Forelimb muscle (tissue), 1 donor: ENCODE measurements at places on chromosomes 7 and 10.

GRCh38 chr7:45358287-45358686 is 200.7 kb downstream of the RAMP3 start:
- DNase-seq = no peak

- no peak for DNase-seq
These were observed 27.5 kb downstream of the STRA8 start for GRCh38 chr7:135260930-135261721.

- DNase-seq = no peak
These were observed 46.9 kb downstream of the JAKMIP3 start for GRCh38 chr10:132112611-132113010.

DNA sequence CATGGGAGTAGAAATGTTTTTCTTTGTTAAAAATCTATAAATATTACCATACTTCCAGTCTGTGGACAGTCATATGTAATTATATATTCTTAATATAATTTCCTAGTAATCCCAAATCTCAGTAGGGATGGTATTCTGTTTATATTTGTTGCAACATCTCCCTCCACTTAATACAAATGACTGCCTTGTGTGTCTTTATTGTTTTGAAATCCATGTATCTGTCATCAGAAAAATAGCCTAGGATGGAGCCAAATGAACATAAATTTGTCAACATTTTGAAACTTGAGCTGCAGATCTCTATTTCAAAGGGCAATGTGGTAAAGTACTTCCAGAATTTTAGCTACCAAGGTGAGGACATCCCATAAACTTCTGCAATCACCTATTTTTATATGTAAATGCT is 290.7 kb downstream of the TSPAN12 start:
- DNase-seq = no peak

GRCh38 chr10:1762076-1762475 is 24.8 kb upstream of the ADARB2 start:
- no peak for DNase-seq

- DNase-seq = no peak
These were observed 4.3 kb downstream of the NOC3L start for GRCh38 chr10:94358480-94358879.

- DNase-seq = no peak
These were observed 91.1 kb downstream of the CPED1 start for GRCh38 chr7:121079425-121080169.

- no peak for DNase-seq
These were observed 145.6 kb upstream of the HABP2 start for GRCh38 chr10:113407218-113407617.

- DNase-seq = no peak
These were observed 68.7 kb downstream of the LRRC17 start for GRCh38 chr7:102981451-102981850.

DNA sequence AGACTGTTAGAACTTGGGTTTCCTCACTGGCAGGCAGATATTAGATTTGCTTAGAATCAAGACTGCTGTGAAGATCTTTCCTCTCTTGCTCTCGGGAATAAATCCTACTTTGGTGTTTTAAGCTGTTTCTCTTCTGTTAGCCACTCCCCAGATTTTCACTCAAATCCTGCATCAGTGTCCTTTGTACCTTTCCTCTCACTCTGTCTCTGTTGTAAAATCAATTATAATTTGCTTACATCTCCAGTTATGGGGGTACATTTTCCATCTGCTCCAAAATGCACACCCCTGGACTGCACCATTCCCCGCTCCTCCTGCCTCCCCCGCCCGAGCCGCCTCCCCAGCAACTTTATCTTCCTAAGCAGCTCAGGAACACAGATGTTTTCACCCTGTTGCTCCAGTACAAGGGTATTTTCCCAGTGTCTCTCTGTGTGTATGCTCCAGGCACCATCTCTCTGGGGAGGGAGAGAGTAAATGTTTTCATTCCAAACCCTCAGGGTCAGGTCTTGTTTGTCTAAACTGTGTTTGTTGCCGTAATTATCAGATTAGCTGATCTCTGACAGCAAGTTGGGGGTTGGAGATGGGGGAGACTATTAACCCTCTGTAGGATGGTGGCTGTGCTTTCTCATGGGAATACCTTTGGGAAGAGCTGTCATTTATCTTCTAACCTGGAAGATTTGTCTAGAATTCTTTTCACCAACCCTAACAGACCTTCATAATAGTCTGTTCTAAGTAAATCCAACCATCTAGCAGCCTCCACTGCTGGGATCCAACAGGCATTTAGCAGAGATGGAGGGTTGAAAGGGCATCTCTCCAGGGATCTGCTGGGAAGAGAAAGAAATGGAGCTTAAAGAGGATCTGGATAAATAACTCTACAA is 20.4 kb upstream of the GOT1 start:
- no peak for DNase-seq

DNA sequence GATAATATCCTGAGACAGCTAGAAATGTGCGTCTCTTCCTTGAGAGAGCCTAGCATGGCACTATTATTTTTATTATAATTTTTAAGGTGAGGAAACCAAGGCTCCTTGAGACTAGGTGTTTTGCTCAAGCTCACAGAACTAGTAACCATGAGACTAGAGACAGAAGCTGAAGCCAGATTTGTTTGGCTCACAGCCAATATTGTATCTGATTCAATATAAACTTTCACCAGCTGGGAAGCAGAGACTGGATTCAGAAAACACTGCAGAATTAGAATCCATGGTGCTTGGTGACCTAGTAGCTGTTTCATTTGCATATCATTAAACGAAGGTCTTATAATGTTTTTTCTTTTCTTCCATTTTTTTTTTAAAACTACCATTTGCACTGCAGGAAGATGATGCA is 64.4 kb downstream of the DNAJB9 start:
- no peak for DNase-seq

- no peak for DNase-seq
These were observed 588.6 kb downstream of the DNAJB6 start for GRCh38 chr7:157925383-157925875.

DNA sequence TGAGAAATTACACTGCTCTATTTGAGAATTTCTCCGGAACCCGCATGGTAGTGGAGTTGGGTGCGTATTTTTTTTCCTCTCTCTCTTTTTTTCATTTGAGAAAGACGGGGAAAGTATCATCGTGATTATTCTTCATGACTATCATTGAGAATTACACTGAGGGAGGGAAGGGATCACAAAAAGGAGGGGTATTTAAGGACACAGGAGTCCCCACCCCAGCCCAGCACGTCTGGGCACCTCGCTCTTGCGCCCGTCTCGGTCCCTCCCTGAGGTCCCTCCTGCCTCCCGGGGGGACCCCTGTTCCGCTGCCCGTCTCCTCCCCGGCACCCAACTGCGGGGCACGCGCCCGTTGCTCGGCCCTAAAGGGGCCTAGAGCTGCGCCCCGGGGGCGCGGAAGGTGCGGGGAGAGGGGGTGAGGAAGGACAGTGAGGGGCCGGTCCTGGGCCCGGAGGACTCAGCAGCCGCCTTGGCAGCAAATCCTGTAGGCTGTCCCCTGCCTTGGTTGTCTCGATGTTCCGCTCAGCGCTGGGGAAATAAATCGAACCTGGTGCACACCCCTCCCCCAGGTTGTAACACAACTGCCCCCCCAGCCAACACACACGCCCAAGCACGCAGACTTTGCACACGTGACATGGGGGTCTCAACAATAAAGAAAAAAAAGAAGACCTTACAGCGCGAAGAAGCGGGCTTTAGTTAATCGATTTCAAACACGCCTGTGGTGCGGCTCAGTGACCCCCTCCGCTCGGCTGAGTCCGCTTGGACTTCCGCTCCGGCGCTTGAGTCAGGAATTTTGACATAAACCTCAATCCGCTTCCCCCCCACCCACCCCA is 18.6 kb upstream of the GATA3 start:
- no peak for DNase-seq

DNA sequence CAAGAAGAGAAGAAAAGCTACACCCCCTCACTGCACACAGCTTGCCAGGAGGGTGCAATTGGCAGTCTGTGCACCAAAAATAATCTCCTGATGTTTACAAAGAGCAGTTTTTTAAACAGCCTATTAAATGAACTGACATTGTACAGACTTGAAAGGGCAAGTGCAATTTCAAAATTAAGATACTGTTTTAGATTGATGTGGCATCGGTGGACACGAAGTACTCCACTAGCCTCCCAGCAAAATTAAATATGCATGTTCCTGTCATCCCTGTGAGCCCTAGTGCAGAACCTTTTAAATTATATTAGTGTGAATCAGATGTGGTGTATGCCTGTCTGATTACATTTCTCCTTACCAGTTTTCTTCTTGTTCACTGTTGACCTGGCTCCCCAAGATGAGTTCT is 87.9 kb downstream of the WIPF3 start:
- DNase-seq = no peak
